ENCODE measurements at places on chromosomes 2 and 18. TPM values are rescaled to one million over a fixed set of nuclear protein-coding genes. Genes with fewer than 3 reads are reported as not detected.
A peak's percentile ranks its signal among the peaks of the same experiment; 100 is the strongest.

- DNase-seq, result no peak
These were observed 244.8 kb downstream of the PARD3B start for GRCh38 chr2:204790076-204790475.

DNA sequence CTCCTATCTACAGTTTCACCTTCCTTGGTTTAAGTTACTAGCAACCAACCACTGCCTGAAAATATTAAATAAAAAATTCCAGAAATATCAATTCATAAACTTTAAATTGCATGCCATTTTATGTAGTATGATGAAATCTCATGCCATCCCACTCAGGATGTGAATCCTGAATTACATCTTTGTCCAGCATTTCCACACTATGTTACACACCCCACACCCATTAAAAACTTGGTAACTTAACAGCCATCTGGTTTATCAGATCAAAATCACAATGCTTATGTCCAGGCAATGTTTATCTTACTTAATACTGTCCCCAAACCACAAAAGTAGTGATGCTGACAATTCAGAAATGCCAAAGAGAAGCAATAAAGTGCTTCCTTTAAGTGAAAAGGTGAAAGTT, 21.6 kb downstream of the CUL3 start:
- no peak for DNase-seq

DNA sequence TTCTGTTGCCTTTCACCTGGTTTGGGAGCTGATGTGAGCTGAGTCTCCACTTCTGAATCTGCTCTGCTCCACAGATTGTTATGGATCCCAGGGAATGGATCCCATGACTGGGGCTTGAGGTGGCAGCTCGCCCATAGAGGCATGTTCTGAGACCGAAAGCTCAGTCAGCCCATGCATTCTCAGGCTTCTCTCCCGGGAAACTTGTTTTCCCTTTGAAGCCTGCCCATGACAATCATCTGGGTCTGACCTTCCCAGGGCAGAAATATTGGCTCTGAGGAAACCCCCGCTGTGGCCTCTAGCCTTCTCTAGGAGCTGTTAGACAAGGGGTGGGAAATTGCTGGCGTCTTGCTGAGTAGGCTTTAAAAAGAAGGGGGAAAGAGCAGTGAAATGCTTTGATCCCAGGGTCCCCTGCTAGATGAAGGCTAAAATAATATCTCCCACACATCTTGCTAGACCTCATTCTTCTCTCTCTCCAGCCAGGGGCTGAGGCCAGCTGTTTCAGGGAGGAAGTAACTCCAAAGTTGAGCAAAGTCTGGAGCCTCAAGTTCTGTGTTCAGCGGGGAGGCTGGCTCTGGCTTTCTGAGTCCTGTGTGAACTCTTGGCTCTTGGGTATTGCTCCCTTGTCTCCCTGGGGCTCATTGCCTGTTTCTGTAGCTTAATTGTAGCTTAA, 2.0 kb downstream of the VAMP8 start:
- peak; percentile 40 for DNase-seq

DNA sequence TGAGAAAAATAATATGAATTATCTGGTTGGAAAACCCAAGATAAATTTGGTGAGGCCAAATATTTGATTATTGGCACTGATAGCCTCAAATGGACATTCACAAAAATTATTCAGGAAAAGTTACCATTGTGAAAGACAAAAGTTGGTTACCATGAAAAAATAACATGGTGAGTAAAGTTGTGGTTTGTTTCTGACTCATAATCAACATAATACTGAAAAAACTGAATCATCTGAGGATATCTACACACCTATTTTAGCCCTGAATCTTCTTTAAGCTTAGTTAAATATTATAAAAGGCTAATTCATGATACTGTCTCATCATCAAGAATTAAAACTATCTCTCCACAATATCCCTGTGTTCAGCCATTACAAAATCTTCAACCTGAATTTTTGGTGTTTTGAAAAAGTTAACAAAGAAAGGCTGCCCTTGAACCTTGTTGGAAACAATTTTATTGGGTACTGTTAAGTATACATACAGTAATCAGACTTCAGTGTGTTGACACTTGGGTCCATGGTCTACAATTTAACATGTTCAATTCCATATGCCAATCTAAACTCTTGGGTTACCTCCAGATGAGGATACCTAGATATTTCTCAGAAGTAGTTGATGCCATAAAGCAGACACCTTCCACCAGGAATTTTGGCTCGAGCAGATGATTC, 607.5 kb upstream of the SLC39A10 start:
- no peak for DNase-seq

GRCh38 chr18:76486574-76486973, 8.5 kb downstream of the ZNF516 start:
- no peak for DNase-seq

GRCh38 chr2:112121682-112122254, 16.4 kb upstream of the FBLN7 start:
- no peak for DNase-seq

GRCh38 chr2:207676827-207677354, 34.5 kb upstream of the CCNYL1 start:
- peak; percentile 16 for DNase-seq

DNA sequence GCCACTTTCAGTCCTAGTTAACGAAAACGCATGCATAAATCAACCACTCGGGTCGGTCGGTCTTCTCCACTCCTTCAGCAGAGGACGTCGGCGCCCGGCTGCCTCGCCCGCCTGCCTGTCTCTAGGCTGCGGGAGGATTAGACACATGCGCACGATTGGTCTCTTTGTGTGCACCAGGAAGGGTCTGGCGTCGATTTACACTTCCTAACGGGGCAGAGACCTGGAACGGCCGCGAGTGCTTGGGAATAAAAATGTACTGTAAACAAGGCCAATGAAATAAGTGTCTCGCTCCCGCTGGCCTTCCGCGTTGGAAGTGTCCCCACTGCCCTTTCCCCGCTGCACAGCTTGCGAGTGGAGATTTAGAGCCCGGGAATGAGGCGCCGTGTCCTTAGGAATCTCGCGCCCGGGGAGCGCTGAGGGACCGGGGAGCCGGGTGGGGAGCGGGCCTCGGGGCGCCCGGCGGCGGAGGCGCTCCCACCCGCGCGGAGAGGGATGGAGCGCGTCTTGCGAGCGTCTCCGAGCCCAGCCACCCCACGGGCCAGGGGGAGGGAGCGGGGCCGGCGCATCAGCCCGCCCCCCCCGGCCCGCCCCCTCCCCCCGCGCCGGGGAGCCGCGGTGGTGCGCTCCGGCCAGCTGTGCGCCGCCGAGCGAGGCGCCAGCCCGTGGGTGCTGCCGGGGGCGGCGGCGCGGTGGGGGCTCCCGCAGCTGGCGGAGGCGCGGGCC, at the start of gene DOK6:
TSS of gene DOK6 (plus strand) at position 636 of the 723 bp plus-strand sequence.
- DNase-seq, result peak; percentile 76

DNA sequence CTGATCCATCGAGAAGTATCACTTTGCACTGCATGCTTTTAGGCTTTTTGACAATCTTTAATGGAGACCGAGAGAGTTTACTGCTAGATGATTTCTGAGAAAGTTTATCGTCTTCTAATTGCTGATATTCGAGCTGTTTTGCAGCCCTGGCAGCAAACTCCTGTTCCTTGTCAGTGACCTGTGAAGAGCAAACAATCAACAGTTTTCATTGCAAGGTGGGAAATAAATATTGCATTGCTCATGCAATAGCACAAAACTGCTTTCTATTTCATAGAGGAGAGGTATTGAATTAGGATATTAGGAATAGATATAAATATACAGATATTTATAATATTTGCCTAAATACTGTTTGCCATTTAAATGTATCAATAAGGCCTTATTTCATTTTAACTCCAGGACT, 65.5 kb downstream of the EPB41L3 start:
- no peak for DNase-seq

DNA sequence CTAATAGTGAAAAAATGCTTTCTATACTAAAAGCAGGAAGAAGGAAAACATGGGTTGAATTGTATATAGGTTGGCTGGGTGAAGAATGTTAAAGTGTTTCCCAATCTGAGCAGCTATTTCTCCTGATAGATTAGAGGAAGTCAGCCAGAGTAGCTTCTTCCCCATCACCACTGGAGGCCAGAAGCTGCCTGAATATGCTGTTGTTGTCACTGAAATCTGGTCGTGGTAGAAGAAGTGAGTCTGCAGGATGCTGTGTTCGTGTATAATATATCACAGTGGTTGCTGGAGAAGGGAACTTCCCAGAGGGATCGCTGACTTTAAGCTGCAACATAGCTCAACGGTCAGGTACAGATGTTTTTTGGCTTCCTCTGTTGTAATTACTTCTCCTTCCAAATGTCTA, 247.5 kb upstream of the LRATD1 start:
- DNase-seq, result no peak

DNA sequence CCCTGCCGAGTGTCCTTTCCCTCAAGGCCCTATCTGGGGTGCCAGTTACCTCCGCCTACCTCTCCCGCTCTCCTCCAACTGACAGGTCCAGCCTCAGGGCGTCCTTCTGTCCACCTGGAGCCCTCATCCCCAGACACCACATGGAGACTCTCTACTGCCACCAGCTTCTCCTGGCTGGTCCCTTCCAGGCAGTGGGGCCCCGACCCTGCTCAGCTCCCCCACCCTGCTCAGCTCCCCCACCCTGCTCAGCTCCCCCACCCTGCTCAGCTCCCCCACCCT, 74.0 kb upstream of the ODC1 start:
- DNase-seq, result no peak

DNA sequence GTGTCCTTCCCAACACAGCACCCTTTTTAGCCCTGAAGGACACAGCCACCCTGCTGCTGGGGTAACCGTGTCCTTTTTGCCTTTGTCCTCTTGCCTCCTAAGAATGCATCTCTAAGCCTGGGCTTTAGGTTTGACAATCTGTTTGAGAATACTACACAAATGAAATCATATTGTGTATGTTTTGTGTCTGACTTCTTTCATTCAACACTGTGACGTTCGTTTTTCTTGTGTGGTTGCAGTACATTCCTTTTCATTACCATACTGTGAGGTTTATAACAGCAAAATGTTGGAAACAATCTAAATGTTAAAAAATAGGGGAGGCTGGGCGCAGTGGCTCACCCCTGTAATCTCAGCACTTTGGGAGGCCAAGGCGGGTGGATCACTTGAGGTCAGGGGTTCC, 11.2 kb downstream of the ASPRV1 start:
- DNase-seq, result no peak

- DNase-seq, result no peak
These were observed 571.7 kb upstream of the ACVR2A start for GRCh38 chr2:147273106-147273505.

GRCh38 chr2:111028720-111029119, 92.0 kb upstream of the BCL2L11 start:
- DNase-seq, result no peak

GRCh38 chr2:216339456-216340279, 32.6 kb downstream of the MARCHF4 start:
- DNase-seq, result peak; percentile 82

DNA sequence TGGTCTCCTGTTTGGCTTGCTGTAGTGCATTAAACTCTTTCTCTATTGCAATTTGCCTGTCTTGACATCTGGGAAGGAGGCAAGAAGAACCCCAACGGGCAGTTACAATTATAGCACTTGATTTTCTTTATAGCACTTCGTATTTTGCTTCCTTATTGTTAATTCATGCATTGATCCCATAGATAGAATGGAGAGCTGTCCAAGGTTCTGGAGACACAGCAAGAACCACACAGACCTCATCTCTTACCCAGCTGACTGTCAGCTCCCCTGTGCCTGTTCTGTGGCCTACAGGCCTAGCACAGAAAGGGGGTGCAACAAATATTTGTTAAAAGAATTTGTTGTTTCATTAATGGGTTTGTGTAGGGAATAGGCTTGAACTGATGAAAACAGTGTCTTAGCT, 194.3 kb downstream of the GALNT1 start:
- no peak for DNase-seq

DNA sequence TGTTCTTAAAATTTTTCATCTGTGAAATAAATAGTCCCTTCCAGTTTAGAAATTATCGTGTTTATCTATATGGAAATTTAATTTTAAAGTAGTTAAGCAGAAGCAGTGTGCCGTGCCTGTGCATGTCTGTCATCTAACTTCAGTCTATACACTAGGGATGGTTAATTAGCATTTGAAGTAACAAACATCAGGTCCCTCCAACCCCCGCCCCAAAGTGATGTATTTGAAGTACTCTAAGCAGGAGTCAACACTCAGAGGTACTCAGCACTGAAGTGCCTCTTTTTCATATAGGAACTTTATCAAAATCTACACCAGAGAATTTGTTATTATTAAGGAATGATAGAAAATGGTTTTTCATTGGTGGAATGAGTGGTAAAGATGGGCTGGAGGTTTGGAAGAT, 33.0 kb downstream of the LANCL1 start:
- DNase-seq, result peak; percentile 10

- DNase-seq, result no peak
These were observed 54.1 kb downstream of the CDC42EP3 start for GRCh38 chr2:37617119-37617892.

- no peak for DNase-seq
These were observed 15.5 kb downstream of the HEATR5B start for GRCh38 chr2:37068686-37069085.

DNA sequence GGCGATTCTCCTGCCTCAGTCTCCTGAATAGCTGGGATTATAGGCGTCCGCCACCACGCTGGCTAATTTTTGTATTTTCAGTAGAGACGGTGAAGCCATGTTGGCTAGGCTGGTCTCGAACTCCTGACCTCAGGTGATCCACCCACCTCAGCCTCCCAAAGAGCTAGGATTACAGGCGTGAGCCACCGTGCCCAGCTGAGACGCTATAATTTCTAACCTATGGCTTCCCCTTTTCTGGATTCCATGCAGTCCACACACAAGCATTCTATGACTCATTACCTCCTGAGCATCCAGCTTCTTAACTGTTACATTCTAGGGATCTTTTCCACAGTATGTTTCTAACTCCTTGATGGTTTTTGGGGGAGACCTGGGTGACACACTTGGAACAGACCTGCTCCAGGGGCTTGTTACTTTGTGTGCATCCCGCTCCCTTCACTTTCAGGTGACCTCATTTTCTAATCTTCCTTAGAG, 11.8 kb upstream of the KCMF1 start:
- no peak for DNase-seq

DNA sequence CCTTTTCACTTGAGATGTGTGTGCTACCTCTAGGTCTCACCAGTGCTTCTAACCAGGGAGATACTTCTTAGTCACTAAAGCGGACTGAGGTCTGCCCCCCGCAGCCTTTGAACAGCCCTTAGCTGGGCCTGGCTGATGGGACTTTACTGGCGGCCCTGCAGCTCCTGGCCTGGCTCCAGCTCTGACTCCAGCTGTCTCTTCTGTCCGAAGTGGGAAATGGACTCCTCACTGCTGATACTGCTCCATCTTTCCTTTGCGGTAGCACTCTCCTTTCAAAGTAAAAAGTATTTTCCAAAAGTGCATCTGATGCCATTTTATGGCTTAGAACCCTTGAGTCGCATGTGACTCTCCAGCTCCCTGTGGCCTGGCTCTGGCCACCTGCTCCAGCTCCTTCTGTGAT, 64.5 kb downstream of the ATP9B start:
- peak; percentile 40 for DNase-seq

GRCh38 chr18:55031164-55031563, 71.9 kb upstream of the CCDC68 start:
- DNase-seq, result no peak

The RNF125 gene
- 6.1 TPM for total RNA-seq

The CDH20 gene
- total RNA-seq, result 0.17 TPM

The HMSD gene
- total RNA-seq, result 10.8 TPM

The ACMSD gene
- not detected for total RNA-seq

The SPATA3 gene
- total RNA-seq, result not detected

The SLC11A1 gene
- 98.2 TPM for total RNA-seq

The CRYGA gene
- total RNA-seq, result not detected

The CDH7 gene
- not detected for total RNA-seq

The C2orf92 gene
- 8.9 TPM for total RNA-seq

The GAL3ST2 gene
- not detected for total RNA-seq

The ERCC3 gene
- 35.4 TPM for total RNA-seq

The CFAP65 gene
- 4.3 TPM for total RNA-seq

The PRKCE gene
- 43.8 TPM for total RNA-seq

The STARD6 gene
- total RNA-seq, result not detected

The LRP1B gene
- 0.05 TPM for total RNA-seq

The LANCL1 gene
- total RNA-seq, result 27.5 TPM

The SIX3 gene
- total RNA-seq, result not detected

The CCBE1 gene
- total RNA-seq, result 16.0 TPM
